ENCODE measurements at places on chromosomes 6 and 20.

DNA sequence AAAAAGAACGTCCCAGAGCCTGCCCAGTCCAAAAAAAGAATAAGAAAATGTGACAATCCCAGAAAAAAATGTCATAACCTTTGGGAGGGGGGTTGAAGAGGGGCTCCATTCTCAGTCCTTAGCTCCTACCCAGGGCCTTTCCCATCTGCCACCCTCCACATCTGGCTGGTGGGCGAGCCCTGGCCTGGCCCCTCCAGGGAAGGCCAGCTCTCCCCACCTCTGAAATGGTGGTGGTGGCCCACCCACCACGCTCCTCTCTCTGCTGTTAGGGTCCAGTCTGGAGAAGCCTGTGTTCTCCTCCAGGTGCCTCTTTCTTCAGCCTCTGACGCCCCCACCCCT lies 415 bp downstream of the RGS19 start:
- no peak for DNase-seq

DNA sequence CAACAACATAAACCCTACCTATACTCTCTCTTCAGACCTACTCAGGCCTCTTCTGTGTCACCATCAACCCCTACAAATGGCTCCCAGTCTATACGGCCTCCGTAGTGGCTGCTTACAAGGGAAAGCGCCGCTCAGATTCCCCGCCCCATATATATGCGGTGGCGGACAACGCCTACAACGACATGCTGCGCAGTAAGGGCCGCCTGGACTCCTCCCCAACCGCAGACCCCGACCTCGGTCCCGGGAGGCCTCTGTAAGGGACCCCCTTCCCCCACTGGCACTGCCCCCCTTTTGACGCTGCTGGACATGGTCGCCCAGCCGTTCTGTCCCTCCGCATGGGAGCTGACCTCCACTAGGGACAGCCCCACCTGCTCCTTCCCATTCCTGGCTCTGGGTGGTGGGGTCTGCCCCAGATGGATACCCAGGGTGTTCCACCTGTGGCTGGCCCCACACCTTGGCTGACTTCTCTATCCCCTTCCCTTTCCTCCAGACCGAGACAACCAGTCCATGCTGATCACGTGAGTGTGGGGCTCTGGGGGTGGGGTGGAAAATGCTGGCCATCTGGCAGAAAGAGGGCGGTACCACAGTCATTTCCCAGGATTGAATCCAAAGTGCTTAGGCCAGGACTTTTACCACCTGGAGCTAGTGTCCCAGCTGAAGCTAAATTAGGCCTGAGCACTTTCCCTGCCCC lies 25.0 kb downstream of the MYH7B start:
- DNase-seq: no peak

- no peak for DNase-seq
Measured at GRCh38 chr6:122580737-122581136, 29.5 kb upstream of the PKIB start.

GRCh38 chr20:58895448-58896180 lies 43.1 kb downstream of the GNAS start:
- DNase-seq: no peak

DNA sequence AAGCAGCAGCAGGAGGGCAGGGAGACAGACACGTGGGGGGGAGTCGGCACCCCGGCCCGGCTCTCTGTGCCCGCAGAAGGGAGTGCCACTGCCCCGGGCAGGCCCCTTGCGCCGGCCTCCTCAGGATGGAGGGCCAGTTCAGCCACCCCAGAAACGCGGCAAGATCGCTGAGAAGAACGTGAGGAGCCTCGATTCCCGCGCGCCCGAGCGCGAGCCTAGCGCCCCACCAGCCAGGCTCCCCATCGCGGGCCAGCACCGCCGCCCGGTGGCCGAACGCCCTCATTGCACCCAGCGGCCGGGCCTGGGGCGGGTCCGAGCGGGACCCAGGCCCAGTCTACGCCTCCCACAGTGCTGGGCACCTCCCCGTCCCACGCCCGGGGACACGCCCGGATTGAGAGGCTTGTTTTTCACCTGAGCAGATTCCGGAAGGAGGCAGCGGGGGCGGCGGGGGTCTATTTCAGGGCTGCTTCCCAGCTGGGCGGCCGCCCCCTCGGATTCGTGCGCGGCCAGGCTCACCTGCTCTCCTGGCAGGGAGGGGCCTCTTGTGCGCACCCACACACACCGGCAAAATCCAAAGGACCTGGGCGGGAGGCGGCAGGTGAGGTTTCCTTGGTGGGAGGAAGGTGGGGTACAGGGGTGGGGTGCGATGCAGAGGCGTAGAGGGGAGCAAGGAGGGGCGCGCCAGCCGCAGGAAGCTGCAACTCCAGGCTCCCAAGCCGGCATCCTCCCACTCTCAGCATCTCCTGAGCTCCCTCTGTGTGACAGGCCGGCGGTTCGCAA lies 9.0 kb upstream of the GRM4 start:
- peak; percentile 85 for DNase-seq

DNA sequence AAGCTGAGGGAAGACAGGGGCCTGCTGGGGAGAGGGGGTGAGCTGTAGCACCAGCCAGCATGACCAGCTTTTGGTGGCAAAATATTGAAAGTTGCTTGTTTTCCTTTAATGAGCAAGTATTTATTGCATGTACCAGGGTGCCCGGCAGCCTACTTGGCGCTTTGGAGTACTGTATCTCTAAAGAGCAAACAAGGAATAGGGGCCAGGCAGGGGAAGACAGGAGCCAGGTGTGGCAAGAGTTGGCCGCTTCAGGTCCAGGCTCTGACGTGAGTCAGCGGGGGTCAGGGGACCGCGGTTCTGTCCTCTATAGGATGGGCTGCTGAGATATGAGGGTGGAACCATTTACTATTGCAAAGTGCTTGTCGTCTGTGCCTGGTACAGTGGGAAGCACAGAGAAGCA lies 63.1 kb downstream of the PSMG4 start:
- no peak for DNase-seq
